Thoracic aorta (tissue), 2 donors: ENCODE measurements at places on chromosomes 16 and 17. TPM values are rescaled to one million over a fixed set of nuclear protein-coding genes. Genes with fewer than 3 reads are reported as not detected.

- no peak for DNase-seq
Measured at GRCh38 chr16:85520853-85521521, 92.1 kb upstream of the GSE1 start.

Gene ASB16
- total RNA-seq = 3.9 TPM

DNA sequence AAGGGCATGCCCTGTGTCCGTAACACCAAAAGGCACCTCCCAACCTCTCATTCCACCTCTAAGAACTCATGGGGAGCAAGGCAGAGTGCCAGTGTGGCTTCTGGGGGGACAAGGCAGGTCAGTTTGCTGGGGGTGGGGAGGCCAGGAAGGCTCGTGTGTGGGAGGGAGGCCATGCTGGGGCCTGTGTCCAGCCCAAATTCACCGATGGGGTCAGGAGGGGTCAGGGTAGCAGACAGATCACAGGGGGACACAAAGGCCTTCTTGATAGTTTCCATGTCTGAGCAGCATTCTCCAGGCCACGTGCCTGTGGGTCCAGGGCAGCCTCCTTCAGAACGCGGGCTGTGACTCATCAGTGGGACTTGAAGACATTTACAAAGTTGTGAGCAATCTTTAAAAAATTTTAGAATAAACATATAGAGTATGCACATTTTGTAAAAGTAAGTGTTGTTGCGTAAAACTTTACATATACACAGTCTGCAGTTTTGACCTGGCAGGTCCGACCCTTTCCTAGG is 20.9 kb downstream of the SPACA3 start:
- DNase-seq = no peak

DNA sequence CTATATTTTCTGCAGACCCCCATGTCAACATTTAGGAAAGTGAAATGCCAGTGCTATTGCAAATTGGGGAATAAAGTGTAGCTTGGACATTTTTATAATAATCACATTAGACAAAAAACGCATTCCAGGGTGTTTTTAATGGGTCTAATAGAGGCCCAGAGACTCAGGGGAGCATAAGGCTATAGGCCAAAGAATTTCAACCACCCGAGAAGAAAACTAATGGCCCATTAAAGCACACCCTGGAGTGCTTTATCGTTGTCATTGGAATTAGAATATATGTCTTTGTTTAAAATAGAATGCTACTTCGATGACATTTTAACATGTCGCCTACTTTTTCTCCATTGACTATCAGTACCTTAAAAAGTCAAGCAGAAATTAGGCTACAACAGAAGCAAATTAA is 414.1 kb upstream of the CDH8 start:
- DNase-seq = no peak

Gene HBA1
- not detected for total RNA-seq

DNA sequence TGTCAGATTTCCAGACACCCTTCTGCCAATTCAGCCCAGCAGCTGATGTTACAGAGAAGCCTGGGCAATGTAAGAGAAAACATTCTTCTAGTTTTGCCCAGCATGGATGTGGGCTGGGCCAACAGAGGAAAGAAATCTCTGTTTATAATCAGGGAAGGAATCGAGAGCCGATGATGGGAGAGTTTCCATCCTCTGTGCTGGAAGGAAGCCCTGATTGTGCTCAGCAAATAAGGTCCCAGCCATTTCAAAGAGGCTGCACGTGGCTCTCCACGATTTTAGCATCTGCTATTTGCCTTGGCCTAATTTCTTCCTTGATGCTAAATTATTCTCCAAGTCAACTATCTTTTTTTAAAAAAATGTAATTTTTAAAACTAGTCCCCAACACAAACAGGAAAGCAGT is 70.0 kb downstream of the IRX6 start:
- no peak for DNase-seq

GRCh38 chr17:56505154-56505756 is 88.2 kb upstream of the NOG start:
- no peak for DNase-seq

DNA sequence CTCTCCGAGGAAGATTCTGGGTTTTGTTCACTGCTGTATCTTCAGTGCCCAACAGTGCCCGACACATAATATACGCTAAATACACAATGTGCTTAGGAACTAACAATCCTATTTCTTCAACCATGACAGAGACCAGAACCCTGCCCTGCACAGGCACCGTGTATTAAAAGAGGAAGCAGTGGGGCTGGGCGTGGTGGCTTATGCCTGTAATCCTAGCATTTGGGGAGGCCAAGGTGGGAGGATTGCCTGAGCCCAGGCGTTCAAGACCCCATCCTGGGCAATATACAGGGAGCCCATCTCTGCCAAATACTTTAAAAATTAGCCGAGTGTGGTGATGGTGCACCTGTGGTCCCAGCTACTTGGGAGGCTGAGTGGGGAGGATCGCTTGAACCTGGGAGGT is 19.3 kb downstream of the ARL2BP start:
- no peak for DNase-seq

DNA sequence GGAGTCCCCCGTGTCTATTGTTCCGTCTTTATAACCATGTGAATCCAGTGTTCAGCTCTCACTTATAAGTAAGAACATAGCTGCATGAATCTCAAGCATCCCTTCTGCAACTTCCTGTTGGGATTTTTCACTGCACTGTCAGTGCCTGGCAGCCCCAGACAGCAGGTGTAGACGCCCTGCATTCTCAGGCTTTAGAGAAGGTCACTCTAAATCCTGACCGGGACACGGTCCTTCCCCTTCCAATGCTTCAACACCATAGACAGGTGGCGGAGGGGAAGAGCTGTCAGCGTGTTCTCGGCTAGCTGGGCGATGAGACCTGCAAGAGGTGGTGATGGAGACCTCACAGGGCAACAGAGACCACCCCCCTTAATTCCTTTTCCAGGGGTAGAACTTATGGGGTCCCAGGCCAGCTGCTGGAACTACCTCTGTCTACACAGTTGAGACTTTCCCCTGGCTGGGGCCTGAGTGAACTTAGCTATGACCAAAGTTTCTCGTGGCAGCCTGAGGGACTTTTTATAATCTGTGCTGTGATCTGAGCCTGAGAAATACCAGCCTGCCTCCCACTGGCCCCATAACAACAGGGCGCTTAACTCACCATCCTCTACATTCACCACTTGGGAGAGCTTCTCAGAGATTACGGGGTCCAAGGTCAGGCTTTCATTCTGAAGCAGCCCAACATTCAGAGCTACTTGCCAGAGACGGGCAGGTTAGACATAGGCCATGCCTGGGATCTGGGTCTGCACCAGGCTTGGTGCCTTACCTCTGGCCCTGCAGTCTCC is 143.2 kb upstream of the TNRC6C start:
- DNase-seq = no peak

DNA sequence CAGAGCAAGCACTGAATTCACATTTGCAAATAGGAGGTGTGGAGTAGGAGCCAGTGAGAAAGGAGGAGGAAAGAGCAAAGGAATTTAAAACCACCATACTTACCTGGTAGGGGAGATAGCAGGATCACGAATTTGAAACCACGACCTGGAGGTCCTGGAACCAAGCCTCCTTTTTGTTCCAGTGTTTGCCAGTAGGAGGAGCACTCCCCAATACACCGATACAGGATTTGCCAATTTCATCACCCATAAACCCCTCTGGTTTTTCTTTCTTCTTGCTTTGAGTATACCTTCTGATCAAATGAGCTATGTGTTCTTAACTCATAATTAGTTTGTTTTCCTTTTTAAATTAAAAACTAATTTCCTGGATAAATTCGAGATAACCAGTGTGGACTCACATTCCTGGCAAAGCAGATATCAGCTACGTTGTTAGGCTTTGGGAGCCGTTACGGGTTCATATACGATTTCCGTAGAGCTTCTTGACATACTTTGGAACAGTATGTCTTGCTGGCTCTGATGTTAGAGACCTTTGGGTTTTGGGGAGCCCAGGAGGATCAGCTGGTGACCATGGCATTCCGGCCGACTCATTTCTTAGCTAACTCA is 22.7 kb downstream of the BCO1 start:
- DNase-seq = no peak

GRCh38 chr16:75805946-75806345 is 79.7 kb upstream of the CPHXL start:
- no peak for DNase-seq

Gene HIGD1B
- total RNA-seq = not detected

GRCh38 chr16:80300456-80300855 is 240.3 kb upstream of the DYNLRB2 start:
- DNase-seq = no peak

Gene NEUROD2
- total RNA-seq = not detected

Gene CACNG4
- not detected for total RNA-seq

GRCh38 chr17:38464723-38465390 is 36.6 kb downstream of the ARHGAP23 start:
- DNase-seq = no peak

Gene NT5C3B
- total RNA-seq = 69.7 TPM

Gene AP1G1
- 65.1 TPM for total RNA-seq

DNA sequence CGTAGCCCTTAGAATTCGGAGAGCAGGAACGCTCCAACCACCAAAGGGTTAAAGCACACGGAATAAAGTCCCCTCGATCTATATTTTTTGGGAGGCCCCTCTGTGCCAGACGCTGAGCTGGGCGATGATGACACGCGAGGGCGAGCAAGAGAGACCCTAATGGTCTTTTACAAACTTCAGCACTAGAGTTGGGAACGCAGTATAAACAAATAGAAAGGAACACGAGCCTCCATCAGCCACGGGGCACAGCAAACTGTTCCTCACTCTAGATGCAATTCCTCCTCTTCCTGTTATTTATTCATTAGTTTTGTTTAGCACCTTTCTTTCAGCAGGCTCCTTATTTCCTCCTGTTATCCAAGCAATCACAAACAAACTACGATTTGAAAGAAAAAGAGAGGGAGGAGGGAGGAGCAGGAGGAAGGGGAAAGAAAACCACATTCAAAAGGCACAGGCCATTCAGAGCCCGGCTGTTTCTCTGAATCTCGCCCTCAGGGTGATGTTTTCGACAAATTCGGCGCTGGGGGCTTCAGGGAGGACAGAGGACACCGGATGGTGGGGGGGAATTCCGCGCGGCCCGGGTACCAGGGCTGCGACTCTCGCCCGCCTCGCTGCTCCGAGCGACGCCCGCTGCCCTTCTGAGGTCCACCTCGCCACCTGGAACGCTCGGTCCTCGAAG is 1.6 kb downstream of the TOX3 start:
- no peak for DNase-seq
